Left ventricle myocardium inferior (tissue), 1 donor: ENCODE measurements at places on chromosomes 16 and 17. TPM values are rescaled to one million over a fixed set of nuclear protein-coding genes. Genes with fewer than 3 reads are reported as not detected.

DNA sequence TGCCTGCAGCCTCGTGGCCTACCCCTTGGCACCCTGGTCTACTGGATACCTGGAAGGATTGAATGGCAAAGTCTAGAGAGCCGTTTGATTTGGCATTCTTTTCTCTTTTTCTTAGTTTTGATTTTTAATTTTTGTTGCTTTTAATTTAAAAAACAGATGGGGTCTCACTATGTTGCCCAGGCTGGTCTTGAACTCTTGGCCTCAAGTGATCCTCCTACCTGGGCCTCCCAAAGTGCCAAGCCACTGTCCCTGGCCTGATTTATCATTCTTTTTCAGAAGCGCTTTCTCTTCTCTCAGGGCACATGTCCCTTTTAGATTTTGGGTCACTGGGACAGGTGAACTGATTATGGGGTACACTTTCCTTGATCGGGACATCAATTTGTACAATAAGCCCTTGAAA, 10.8 kb downstream of the ZC3H18 start:
- no peak for DNase-seq

- DNase-seq: no peak
Measured at GRCh38 chr16:55988013-55988412, 112.8 kb upstream of the CES5A start.

DNA sequence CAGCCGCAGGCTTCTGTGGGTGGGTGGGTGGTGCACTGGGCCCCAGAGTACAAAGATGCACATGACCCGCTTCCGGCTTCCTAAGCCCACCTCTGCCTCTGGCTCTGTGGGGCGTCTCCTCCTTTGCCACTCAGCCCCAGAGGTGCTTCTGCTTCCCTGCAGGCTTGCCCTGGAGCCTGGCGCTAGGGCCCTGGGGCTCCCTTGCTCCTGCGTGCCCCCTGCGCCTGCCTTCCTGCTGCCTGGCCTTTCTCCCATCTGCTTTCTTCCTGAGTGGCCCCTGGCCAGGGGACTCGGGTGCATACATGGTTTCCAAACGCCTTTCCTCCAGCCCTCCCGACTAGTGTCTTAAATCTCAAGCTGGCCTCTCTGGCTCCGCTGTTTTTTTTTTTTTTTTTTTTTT, 3.4 kb downstream of the WWOX start:
- DNase-seq: no peak

DNA sequence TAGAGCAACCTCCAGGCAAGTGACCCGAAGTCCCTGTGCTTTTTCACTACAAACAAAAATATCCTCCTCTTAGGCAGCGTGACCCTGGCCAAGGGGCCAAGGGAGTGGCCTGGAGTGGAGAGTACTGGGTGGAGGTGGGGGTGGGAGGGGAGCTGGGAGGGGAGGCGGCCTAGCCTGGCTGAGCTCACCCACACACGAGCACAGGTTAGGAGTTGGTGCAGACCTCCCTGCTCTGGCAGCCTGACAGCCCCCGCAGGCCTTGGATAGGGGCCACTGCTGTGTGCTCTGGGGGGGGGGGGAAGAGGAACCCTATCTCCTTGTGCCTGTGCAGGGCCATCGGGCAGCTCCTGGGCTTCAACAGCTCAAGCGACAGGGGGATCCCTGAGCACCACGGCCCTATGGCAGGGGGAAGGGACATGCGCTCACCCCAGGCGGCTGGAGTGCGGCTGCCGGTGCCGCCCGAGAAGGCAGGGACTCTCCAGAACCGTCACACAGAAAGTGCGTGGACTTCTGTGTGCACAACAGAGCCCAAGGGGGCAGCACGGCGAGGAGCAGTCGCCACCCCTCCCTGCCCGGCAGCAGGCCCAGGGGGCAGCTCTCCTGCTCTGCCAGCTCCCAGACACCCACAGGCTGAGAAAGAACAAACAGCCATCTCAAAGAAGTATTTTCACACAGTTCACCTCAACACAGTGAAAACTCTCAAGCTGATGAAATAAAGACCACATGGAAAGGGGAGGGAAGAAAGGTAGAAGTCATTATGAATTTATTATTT, 13.3 kb downstream of the SLC16A3 start:
- DNase-seq: peak; percentile 61

DNA sequence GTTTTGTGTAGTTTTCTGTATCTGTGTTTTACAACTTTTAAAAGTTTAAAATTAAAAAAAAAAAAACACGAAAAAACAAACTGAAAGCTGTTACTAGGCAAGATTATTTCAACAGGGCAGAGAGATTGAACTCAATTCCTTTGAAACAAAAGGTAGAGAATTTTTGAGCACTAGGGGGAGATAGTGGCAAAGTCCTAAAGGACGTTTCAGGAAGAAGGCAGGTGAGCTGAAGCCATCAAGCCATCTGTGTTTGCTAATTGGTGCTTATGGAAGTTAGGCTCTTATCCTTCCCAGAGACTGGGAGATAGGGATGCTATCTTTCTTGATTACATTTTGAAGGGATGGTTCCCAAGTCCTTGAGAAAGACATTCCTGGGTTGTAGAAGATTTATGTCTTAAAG, 70.6 kb upstream of the CLEC3A start:
- no peak for DNase-seq

- no peak for DNase-seq
Measured at GRCh38 chr17:14068542-14069250, 608 bp upstream of the COX10 start.

GRCh38 chr16:89135971-89136765, 35.4 kb upstream of the CDH15 start:
- DNase-seq: no peak

DNA sequence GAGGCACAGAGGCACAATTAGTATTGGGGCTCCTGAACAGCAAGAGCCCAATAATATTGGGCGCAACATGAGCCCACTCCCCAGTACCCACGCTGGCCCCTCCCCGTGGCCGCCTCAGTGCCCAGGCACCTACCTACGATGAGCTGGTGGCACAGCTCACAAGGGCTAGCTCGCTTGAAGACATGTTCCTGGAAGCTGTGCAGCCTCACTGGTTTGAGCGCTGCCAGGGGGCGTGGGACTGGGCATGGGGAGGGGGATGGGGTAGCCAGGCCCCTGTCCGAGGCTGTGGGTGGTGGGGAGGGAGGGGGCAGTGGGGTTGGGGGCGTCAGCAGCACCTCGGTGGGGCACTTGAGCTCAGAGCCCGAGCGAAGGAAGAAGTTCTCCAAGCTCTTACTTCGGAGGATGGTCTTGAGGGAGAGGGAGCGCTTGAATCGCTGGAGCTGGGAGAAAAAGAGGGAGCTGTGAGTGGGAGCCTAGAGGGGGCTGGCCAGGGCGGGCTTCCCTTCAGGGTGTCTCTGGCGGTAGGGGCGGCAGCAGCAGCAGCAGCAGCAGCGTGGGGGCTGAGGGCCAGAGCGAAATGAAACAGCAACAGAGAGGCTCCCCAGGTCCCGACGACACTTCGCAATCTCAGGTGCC, 7.9 kb downstream of the STAC2 start:
- no peak for DNase-seq

DNA sequence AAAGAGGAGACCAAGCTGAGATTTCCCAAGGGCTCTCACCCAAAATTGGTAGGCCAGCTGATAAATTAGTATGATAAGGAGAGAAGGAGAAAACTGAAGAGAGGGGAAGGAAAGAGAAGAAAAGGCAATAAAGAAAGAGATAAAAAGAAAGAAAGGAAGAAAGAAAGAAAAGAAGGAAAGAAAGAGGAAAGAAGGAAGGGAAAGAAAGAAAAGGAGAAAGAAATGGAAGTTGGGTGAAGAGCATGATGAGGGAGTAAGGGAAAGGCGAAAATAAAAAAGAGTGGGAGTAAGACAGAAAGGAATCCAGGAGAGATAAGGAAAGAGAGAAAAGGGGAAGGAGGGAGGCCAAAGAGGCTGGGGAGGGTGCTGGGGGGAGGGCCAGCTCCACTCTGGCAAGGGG, 95.4 kb downstream of the MRM1 start:
- no peak for DNase-seq

- no peak for DNase-seq
Measured at GRCh38 chr16:76502555-76502954, 225.4 kb downstream of the CNTNAP4 start.

TMEM92 gene
- total RNA-seq: not detected
